ENCODE measurements at places on chromosomes 5 and 9.

DNA sequence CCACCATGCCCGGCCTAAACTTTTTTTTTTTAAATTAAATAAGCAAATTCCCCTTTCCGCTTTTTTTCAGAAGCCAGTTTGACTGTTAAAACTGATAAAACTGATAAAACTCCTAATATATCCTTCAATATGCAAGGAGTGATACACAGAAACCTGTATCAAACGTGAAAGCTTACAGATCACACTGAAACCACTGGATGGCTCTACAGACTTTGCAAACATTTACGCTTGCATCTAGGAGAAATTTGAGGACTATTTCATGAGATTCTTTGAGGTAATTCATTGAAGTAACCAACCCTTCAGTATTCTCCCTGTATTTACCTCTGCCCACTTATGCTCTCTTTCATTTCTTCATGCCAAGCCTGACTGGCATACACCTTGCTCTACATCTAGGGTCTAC, 40.6 kb upstream of the CHD1 start:
- DNase-seq = no peak

- DNase-seq = no peak
Observed at GRCh38 chr5:170545313-170545712, 41.5 kb downstream of the KCNIP1 start.

DNA sequence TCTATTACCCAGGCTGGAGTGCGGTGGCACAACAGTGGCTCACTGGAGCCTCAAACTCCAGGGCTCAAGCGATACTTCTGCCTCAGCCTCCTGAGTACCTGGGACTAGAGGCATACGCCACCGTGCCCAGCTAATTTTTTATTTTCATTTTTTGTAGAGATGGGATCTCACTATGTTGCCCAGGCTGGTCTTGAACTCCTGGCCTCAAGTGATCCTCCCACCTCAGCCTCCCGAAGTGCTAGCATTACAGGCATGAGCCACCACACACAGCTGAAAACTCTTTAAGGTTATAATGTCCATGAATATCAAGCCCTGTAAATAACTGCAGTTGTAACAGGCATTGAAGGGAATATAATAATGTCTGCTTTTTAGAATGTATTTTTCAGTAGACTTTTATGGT, 271.2 kb downstream of the AOPEP start:
- DNase-seq = no peak

DNA sequence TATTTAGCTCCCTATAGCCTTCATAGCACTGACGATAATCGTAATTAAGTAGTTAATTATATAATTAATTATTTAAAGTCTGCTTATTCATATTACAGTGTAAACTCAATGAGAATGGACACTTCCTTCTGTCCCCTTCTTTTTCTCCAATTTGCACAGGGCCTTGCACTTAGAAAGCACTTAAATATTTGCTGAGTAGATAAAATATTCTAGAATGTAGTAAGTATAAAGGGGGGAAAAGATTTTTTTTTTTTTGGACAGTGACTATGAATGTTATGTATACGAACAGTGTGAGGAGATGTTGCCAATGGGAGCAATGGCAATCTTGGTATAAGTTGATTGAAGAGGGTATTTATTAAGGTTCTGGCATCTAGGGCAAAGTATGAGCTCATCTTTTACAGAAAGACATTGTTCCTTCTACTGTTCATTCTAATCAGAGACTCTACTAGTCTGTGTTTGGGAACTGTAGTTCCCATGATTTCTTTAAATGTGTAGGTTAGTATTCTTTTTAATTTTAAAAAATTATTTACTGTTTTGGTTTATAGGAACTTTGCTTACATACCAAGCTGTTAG, 49.4 kb downstream of the YTHDC2 start:
- no peak for DNase-seq

- no peak for DNase-seq
Observed at GRCh38 chr9:113219186-113219936, 1.7 kb downstream of the FKBP15 start.

GRCh38 chr5:33631786-33632185, 191.0 kb downstream of the TARS1 start:
- no peak for DNase-seq

DNA sequence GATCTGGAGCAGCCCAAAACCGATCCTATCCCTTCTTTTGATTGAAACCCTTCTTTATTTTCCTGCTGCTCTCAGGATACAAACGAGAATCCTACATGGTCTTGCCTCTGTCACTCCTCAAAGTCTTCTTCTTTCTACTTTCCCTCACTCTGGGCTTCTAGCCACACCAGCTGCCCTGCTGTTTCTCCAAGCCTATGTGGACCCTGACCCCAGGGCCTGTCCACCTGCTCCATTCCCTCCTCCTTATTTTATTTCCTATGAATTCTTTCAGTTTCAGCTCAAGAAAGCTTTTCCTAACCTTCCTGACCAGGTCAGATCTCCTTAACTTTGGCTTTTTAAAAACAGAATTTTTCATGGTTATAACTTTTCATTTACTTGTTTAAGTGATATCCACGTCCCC, 141.0 kb downstream of the ARHGAP26 start:
- no peak for DNase-seq

DNA sequence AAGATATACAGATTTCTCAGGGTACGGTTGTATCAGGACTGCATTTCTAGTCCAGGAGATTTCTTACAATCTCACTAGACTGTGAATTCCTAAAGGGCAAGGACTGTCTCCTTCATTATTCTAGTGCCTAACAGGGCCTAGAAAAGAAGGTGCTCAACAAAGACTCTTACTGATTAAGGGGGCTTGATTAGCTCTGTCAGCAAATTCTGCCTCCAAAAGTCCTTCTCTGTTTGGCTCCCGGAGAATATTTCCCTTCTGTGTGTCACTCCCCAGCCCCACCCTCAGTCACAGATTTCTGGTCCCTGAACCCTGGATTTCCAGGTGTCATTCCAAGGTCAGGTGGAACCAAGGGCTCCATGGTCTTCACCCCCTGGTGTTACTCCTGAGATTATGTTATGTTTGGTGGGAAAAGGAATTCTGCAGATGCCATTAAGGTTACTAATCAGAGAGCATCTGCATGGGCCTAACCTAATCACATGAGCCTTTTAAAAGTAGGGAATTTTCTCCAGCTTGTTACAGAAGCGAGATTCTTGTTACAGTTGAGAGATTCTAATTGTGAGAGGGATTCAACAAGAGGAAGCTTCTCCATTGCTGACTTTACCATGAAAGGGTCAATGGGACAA, 167.7 kb upstream of the LHFPL2 start:
- no peak for DNase-seq

GRCh38 chr5:181114284-181114843, 16.6 kb downstream of the OR2V1 start:
- DNase-seq = no peak

DNA sequence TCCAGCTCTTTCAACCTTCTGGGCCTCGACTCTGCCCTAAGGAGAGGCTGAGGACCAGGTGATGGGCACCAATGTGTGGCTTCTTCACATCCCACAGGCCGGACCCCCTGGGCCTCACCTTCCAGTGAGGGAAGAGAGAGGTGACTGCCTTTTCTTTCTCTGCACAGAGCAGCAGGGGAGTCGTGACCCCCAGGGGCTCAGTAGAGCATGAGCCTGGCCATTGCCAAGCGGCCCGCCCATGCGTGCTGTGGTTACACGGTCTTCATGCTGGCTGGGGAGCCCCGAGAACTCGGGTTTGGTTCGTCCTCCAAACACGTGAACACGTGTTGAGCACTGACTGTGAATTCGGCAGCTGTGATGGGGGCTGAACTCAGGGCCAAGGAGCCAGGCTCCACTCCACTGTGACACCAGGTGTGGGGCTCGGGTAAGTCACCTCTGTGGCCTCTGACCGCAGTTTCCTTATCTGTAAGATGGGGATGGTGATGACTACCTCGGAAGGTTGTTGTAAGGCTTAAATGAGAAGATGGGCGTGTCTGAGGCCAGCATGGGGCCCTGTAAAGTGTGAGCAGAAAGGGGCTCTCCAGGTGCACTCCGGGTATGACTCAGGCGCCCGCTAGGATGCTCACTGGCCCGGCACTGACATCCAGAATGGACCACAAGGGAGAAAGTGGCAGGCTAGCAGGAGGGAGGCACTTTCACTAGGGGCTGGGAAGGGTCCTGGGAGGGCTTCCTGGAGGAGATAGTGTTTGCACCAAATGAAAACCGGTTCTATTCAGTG, 13.4 kb upstream of the GRHPR start:
- no peak for DNase-seq

GRCh38 chr5:174412941-174413340, 311.4 kb upstream of the MSX2 start:
- no peak for DNase-seq

DNA sequence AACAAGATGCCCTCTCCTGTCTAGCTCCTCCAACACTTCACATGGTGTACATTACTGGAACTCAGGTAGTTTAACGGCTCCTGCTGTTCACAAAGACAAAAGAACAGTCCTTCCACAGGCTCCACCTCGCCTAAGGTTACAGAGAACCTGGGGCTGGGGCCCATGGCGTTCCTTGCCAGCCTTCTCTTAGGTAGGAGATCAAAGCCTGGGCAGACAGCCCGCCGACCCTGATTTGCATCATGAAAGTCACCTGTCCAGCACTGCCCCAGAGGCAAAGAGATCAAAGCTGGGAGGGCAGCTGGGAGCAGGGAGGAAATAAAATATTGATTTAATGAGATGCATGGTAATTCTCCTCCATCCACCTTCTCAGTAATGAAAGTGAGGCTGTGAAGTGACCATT, 115.0 kb upstream of the SLIT3 start:
- no peak for DNase-seq

DNA sequence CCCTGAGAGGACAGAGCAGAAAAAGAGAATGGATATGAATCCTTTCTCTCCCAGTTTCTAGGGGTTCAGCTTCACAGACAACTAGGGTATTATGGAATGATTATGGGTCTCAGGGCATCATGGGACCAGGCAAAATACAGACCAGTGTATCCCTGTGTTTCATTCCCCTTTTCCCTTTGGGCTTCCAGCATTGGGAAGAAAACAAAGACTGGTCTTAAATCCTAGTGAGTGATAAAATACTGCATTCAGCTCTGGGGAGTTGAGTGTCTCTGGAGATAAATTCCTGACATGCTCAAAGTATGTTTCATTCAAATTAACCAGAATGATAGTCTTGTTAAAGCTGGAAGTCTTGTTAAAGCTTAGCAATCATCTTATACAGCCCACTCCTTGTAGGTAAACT, 2.4 kb upstream of the POU4F3 start:
- no peak for DNase-seq

DNA sequence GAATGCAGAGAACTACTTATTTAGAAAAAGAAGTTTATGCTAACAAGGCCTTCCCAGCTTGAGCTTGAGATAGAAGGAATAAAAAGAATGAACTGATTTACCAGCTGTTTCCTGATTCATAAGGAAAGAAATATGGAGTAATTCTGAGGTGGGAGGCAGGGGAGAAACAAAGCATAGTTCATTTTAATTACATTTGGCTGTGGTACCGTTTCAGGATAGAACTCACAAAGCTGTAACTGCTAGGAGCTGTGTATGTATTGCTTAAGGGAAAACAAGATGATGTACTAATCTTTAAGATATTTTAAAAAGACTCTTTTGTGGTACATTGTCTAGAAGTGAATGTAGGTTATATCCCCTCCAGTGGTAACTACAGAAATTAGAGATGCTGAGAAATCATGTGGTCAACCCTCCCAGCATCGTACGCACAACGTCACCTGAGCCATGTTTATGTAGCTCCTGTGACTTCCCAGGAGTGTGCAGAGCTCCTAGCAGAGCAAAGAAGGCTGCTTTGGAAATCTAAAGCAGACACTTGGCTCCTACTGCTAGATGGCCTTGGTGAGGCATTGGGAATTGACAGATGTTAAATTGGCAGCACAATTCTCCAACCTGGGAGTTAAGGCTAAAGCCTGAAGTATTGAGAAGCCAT, 208.3 kb upstream of the VLDLR start:
- DNase-seq = no peak

DNA sequence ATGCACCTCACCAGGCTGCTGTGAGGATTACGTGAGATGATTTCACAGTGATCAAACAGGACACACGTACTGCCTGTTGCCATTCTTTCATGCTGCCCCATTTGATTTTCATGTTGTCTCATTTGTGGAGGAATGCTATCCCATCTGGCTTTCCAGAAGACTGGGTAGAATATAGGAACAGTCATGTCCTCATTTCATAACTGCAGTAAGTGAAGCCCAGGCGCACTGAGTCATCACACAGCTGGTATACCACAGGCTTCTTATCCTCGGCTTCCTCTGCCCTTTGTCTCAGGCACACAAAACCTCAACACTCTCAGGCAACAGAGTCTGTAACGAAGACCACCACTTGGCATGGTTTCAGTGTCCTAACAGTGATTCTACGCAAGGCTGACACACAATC, 62.3 kb downstream of the LHFPL2 start:
- DNase-seq = no peak

- no peak for DNase-seq
Observed at GRCh38 chr9:83424831-83425230, 113.4 kb downstream of the FRMD3 start.

DNA sequence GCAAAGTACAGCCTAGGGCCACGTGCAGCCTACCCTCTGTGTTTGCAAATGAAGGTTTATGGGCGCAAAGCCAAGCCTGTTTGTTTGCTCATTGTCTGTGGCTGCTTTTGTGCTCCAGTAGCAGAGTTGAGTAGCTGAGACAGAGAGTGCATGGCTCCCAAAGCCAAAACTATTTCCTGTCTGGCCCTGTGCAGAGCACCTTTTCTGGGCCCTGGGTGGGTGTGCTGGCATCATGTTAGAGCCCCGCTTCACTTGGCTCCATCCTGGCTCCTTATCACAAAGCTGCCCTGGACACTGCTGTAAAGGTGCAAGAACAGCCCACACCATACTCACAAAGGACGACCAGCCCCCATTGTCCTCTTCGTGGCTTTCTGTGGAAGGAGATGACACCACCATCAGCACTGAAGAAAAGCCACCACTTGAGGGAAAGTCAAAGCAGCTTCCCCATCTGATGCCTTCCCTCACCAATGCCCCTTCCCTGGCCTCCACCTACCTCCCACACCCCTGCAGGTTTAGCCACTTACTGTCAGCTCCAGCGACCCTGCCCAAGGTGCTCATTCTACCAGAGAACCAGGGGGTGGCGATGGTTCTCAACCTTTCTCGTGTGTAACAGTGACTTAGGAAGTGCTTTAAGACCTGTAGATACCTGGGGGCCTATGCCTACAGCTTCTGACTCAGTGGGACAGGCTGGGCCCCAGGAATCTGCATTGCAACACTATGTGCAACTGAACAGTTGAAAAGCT, 23.4 kb downstream of the LCP2 start:
- no peak for DNase-seq

GRCh38 chr9:101650142-101650541, 55.4 kb upstream of the PPP3R2 start:
- DNase-seq = no peak

GRCh38 chr5:72288924-72289323, 31.1 kb downstream of the MRPS27 start:
- DNase-seq = no peak

GRCh38 chr5:109644829-109645228, 44.9 kb upstream of the MAN2A1 start:
- DNase-seq = peak; percentile 78

- no peak for DNase-seq
Observed at GRCh38 chr9:36091026-36091953, 45.2 kb upstream of the GLIPR2 start.

All from SK-N-MC (cell line).